ENCODE measurements at places on chromosomes 13 and 19. TPM values are rescaled to one million over a fixed set of nuclear protein-coding genes. Genes with fewer than 3 reads are reported as not detected.

Gene GALP
- total RNA-seq, result not detected

Gene FLT3LG
- 0.75 TPM for total RNA-seq

Gene SH2D3A
- total RNA-seq, result 10.7 TPM

Gene SULT2A1
- not detected for total RNA-seq

Gene KLK6
- 0.40 TPM for total RNA-seq

Gene KLK12
- not detected for total RNA-seq

Gene CATSPERD
- not detected for total RNA-seq

Gene EPSTI1
- total RNA-seq, result 33.8 TPM

Gene HS6ST3
- 1.1 TPM for total RNA-seq

Gene SLC35E1
- total RNA-seq, result 34.2 TPM

Gene TEKTIP1
- total RNA-seq, result 4.6 TPM

Gene RBM42
- total RNA-seq, result 81.1 TPM

Gene ZNF726
- 4.7 TPM for total RNA-seq

Gene KLK8
- total RNA-seq, result 2.0 TPM

Gene TNNT1
- 64.8 TPM for total RNA-seq

Data from endodermal cell (in vitro differentiated cells).